Activated CD8-positive, alpha-beta T cell treated with anti-CD3 and anti-CD28 coated beads, Interleukin-2, amount 10 ng/mL, durations not matched to agents 7 days and 5 days (primary cell): ENCODE measurements at places on chromosomes 1 and 21. TPM values are rescaled to one million over a fixed set of nuclear protein-coding genes. Genes with fewer than 3 reads are reported as not detected.

GRCh38 chr1:30809514-30810263 is 52.1 kb upstream of the LAPTM5 start:
- DNase-seq, result no peak

DNA sequence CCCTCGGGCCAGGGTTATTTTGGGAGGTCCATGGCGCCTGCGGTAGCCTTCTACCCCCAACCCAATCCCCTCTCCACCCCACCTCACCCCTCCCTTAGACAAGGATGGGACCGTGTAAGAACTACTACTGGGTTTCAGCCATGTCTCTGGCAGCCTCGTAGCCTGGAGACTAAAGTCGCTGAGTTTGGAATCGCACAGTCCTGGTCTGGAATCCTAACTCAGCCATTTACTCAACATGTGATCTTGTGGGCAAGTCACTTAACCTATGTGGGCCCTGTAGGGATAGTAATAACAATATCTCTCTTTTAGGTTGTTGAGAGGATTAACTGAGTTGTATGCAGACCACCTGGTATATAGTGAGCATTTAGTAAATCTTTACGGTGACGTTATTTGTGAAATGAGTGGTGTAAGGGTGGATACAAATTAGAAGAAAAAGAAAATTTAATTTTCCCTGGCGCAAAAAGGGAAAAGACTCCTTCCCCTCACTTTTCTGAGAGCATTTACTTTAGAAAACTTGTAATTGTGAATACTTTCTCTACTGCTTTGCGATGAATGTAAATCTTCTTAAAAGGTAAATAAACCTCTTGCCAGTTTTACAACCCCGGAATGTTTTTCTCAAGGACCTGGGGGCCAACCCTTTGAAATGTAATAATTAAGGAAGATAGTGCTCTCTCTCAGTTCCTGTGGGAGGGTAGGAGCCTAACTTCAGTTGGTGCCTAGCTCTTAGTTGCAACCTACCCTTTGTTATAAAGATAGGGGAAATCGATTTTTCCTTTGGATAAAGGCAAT is 615 bp upstream of the MRPS15 start:
- DNase-seq, result no peak

The FCRL6 gene
- 0.76 TPM for total RNA-seq

DNA sequence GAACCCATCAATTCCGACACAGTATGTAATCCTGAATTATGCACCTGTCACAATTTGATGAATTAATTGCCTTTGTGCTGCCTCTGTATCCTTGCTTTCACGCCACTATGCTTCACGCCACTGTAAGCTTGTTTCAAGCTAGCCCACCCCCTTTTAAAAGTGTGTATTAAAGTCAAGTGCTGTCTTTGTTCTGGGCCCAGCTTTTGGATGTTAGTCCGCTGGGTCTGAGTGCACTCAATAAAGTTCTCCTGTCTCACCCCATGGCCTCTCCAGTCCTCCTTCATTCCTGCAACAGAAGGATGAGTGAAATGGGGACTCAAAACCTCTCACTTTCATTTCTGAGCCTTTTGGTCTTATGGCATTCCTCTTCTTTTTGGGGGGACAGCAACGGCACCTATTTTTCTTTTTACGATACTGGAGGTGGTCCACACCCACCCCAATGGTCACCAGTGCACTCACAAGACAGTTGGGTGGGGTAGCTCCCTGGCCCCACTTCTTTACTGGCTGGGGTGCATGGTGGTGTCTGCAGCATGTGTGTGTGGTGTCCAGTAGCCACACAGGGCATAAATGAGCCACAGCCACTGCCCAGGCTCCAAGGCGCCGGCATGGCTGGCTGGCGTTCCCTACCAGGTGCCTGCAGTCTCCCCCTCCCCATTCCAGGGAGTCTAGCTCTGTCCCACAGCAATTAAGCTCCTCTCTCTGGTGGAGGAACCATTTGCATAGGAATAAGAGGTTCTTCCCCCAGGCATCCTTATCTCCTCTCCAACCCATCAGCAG is 1.8 kb downstream of the THEM4 start:
- DNase-seq, result peak; percentile 37

The MYCL gene
- not detected for total RNA-seq

The CFHR1 gene
- not detected for total RNA-seq

GRCh38 chr1:195934817-195935553 is 673.3 kb downstream of the KCNT2 start:
- DNase-seq, result no peak

- no peak for DNase-seq
Observed at GRCh38 chr1:241615043-241615974, 24.9 kb downstream of the CHML start.
